ENCODE measurements at places on chromosomes 11 and 22.

- DNase-seq = no peak
These were observed 226.1 kb upstream of the FAT3 start for GRCh38 chr11:91998481-91998880.

GRCh38 chr22:19130959-19131684, at the start of gene TSSK2:
Gene TSSK2, plus strand, starts transcription at chr22:19131308. Its CDS starts 92 bp downstream, at chr22:19131400.
- DNase-seq = no peak

GRCh38 chr22:21727768-21728167, 7.8 kb downstream of the YPEL1 start:
- DNase-seq = no peak

GRCh38 chr22:37943136-37943824, 10.1 kb downstream of the C22orf23 start:
- DNase-seq = no peak

DNA sequence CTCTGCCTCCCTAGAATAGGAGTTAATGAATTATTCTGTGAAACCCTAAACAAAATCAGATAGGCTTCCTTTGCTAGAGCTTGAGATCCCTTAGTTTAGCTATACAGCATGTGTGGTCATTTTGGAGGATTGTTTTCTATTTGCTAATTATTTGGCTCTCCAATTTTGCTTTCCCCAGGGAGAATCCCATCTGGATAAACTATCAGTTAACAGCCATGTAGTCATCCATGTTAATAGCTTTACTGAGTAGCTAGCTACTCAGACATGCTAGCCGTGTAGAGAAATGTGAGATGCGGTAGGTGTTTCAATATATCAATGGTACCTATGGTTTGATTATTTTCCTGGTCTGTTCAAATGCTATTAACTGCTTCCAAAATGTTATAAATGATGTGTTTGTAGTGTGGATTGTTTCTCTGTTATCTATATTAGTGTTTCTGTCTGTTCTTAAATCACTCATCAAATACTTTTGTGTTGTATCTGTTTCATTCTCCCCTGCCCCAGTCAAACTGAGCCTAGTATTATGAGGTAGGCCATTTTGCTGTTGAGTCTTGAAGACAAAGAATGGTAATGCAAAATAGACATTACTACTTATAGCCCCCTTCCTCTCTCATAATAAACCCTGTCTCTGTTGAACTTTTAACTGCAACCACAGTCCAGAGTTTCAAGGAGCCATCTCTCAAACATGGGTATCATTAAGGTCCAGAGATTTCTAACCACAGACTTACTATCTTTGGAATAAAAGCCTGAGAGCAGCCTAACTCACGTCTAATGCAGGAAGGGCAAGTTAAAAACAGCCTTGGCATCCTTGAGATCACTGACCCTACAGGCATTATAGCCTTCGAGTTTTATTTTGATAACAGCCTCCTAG, 56.1 kb upstream of the GRAMD1B start:
- DNase-seq = no peak

- peak; percentile 38 for DNase-seq
These were observed 1.3 kb upstream of the HDAC10 start for GRCh38 chr22:50252082-50253045.

- no peak for DNase-seq
These were observed 22.8 kb downstream of the CTTN start for GRCh38 chr11:70421123-70421522.

- DNase-seq = no peak
These were observed 5.6 kb downstream of the INPPL1 start for GRCh38 chr11:72229925-72230763.

GRCh38 chr11:79101656-79102055, 339.2 kb downstream of the TENM4 start:
- no peak for DNase-seq

DNA sequence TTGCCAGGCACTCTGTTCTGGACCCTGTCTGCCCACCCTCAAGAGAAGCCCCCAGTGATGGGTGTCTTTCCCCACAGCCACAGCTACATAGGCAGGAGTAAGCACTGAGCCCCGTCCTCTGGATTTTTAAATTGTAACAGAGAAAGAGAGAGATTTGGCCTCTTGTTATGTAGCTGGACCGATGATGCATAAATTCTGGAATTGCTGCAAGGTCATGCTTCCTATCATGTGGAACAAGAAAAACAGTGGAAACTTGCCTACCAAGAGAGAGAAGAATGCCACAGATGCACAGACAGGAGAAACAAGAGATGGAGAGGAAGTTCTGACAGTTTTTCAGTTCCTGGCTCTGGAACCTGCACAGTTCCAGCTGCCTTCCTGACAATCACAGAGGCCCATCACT, 150.2 kb downstream of the ETS1 start:
- DNase-seq = no peak

- DNase-seq = no peak
These were observed 49.4 kb downstream of the RRAS2 start for GRCh38 chr11:14309425-14310192.

- DNase-seq = no peak
These were observed 54.3 kb downstream of the DDI1 start for GRCh38 chr11:104090767-104091166.

GRCh38 chr11:93541884-93542810, 1.0 kb downstream of the SMCO4 start:
- DNase-seq = peak; percentile 17

DNA sequence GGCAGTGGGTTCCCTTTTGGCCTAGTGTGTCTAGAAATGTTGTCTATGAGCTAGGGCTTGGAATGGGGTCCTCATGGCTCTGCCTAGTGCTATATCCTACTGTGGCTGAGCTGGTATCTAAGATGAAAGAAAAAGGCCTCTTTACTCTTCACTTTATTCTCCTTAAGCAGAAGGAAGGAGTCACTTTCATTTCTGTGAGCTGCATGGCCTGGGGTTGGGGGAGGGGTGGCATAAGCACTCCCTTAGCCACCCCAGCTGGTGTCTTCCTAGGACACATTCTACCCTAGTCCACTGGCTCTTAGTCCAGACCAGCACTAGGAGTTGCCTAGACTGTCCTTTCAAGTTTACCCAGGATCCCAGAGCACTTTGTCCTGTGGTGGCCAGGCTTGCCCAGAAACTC, 1148.9 kb upstream of the CNTN5 start:
- DNase-seq = no peak

GRCh38 chr22:50084080-50084477, 1.1 kb downstream of the MLC1 start:
- no peak for DNase-seq

DNA sequence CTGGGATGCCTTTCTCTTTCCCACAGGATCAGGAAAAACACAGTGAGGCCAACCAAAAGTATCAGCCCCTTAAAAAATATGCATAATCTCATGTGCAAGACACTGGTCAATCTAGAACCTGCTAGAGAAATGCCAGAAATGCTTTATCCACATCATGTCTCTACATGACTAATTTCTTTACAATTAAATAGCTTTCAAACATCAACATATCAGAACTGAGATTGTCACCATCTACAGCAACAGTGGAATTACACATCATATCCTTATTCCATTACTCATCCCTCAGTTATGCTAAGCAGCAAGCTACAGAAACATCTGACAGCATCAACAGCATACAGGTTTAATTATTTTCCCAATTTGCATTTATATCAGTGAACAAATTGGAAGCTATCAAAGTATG, 78.8 kb downstream of the DDIAS start:
- DNase-seq = no peak

GRCh38 chr11:13174090-13174489, 103.5 kb upstream of the BMAL1 start:
- no peak for DNase-seq

GRCh38 chr11:119101759-119102423, at the start of gene DPAGT1:
Gene DPAGT1, minus strand, starts transcription at chr11:119101853. Its CDS starts 198 bp downstream, at chr11:119101655.
- DNase-seq = peak; percentile 60

- no peak for DNase-seq
These were observed 79.7 kb downstream of the KIRREL3 start for GRCh38 chr11:126920833-126921232.

DNA sequence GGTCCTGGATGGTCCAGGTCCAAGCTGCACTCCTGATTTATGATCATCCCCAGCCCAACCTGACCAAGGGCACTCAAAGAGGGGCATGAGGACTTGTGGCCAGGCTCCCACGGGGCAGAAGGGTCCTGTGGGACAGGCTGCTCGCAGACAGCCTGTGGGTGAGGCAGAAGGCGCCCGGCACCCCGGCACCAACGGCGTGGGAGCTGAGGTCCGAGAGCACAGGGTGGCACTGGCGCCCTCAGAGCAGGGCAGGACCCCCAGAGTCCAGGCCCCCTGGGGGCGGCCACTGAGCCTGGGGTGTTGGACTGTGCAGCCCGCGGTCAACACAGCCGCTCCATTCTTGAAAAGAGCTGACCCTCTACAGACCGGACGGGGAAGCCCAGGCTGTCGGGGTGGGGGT, 3.3 kb downstream of the IL17REL start:
- DNase-seq = no peak

DNA sequence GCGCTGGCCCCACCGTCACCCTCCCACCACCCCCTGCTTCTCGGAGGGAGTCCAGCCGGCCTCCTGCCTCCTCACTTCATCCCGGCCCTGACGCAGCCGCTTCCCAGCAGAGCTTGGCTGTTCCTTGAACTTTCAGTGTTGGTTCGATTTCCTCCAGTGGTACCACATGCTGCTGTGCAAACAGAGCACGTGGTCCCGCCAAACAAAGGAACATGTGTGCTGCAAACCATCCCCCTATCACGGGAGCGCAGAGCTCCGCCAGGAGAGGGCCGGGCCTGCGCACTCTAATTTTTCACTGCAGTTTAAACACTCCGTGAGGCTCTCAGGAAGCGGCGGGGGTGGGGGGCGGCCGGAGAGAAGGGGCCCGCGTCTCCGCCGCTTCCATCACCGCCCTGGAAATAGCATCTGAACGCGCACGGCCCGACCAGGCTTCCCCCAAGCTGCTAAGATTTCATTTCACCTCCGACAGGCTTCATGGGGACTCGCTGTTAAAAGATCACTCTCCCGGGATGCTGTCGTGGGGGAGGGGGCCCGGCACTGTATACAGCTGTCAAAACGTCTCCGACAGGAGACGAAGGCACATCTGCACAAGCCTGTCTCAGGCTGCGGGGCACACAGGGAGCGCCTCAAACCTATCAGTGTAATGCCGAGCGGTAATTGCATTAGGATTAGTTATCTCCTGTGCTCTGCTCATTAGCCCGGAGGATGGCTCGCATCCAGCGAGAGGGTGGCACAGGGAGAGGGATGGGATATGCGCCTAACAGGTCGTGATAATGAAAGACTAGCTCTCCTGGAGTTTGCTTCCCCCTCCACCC, 269.9 kb upstream of the SORL1-AS1 start:
- DNase-seq = no peak

DNA sequence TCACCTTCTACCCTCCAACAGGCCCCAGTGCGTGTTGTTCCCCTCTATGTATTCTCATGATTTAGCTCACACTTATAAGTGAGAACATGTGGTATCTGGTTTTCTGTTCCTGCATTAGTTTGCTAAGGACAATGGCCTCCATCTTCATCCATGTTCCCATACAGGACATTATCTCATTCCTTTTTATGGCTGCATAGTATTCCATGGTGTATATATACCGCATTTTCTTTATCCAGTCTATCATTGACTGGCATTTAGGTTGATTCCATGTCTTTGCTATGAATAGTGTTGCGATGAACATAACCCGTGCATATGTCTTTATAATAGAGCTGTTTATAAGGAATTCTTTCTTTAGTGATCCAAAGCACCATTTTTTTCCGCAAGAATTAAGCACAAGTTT, 28.5 kb upstream of the TLCD5 start:
- no peak for DNase-seq

DNA sequence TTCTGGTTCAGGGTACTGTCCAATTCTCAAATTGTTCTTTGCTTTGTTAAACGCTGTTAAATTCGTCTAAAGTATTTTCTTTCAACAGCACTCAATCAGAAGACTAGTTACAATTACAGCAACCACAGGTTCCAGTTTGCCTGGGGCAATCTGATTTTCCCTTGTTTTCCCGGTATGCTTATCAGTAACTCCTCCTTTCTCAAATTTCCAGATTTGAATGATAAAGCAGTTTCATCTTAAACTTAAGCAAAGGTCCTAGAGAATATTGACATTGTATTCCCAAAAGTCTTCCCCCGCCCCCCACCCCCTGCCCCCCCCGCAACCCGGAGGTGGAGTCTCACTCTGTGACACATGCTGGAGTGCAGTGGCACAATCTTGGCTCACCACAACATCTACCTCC, 10.5 kb upstream of the USP28 start:
- DNase-seq = no peak

- no peak for DNase-seq
These were observed 3.7 kb downstream of the SLC39A13 start for GRCh38 chr11:47411884-47412746.

DNA sequence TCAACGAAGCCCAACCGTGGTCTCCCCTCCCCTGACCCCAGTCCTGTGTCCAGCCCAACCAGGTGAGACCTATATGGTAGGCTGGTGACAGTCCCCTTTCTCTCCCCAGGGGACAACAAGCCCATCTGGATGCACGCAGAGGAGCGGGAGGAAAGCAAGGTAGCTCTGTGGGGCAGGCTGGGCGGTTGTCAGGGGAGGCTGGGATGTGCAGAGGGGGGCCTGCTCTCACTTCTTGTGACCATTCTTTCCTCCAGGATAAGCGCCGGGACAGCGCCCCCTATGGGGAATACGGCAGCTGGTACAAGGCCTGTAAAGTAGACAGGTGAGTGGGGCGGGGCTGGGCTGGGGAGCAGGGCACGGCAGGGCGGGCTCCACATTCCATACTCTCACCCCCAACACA, 3.5 kb upstream of the RAB1B start:
- no peak for DNase-seq

DNA sequence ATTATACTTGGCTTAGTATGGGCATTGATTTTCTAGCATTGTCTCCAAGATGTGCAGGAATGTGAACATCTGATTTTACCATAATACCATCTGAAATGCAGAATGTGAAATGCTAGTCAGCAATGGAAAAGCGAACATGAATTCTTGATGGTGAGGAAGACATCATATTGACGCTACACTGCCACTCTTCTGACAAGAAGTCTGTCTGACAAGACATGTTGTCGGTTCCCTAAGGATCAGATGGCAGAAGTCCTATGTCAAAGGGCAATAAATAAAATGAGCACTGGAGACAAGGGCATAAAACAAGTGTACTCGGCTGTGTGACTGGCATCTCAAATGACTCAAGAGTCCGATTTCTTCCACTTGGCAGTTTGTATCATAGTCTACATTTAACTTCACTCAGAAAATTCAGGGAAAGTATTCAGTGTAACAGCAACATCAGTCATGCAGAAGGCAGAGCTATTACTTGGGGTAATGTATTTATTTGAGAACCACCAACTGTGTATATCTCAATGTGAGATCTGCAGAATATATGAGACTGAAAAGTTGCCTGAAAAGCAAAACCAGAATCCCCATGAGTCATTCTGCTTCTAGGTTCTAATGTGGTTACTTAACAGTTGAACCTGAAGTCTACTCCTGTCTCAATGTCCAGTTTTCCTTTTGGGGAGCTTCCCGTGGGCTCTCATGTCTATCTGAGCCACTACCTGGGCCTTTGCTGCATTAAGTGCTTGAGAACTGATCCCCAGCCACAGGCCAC, 51.5 kb downstream of the SLC17A6 start:
- DNase-seq = no peak

GRCh38 chr11:75152651-75153427, 1.9 kb downstream of the SLCO2B1 start:
- DNase-seq = no peak
